GM04504 (cell line): ENCODE measurements at places on chromosomes 3 and 15.

GRCh38 chr3:154176036-154176435 is 54.8 kb downstream of the ARHGEF26 start:
- no peak for DNase-seq

GRCh38 chr3:36714343-36715086 is 49.8 kb downstream of the DCLK3 start:
- peak; percentile 71 for DNase-seq

GRCh38 chr3:16357186-16358121 is 92.4 kb downstream of the OXNAD1 start:
- DNase-seq = no peak

GRCh38 chr3:182755308-182755707 is 38.0 kb upstream of the ATP11B start:
- DNase-seq = no peak

DNA sequence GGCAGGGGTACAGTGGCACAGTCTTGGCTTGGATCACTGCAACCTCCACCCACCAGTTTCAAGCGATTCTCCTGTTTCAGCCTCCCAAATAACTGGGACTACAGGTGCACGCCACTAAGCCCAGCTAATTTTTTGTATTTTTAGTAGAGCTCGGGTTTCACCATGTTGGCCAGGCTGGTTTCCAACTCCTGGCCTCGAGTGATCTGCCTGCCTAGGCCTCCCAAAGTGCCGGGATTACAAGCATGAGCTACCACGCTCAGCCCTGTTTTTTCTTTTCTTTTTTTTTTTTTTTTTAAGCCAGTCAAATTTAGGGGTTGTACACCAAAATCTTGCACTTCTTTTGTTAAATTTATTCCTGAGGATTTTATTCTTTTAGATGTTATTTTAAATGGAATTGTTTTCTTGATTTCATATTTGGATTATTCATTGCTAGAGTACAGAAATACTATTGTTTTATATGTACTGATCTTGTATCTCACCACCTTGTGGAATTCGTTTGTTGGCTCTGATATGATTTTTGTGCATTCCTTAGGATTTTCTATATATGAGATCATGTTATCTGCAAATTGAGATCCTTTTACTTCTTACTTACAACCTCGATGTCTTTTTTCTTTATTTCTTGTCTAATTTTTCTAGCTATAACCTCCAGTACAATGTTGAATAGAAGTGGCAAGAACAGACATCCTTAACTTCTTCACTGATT is 65.6 kb downstream of the ZNF609 start:
- no peak for DNase-seq

- no peak for DNase-seq
These were observed 212.5 kb downstream of the CHST2 start for GRCh38 chr3:143332026-143332425.

DNA sequence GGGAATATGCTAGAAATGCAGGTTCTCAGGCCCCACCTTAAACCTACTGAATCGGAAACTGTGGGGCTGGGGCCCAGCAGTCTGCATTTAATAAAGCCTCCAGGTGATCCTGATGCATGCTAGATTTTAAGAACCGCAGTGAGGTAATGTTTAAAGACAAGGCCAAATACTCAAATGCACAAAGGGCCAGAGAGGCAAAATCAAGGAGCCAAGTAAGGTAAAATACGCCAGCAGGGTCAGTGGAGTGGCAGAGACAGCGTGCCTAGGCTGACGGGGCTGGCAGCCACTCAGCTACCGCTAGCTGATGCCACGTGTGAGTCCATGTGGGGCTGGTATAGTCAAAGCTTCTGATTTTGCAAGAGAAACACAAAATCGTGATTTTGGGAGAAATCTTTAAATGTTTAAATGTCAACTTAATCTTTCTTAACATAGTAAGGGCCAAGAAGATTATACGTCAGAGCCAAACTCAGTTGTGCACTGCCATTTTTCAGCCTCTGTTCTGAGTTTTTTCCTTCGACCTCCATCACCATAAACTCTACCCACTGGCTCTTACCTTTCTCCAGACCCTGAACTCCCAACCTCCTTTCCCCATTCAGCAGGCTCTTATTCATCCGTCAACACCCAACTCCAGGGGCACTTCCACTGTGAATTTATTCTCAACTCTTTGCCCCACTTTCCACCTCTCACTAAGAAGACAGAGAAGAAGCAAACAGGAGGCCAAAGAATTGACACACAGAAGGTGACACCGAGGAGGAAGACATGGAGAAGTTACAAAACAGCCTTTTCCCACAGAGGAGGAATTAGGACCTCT is 136.6 kb upstream of the RAD18 start:
- DNase-seq = no peak

GRCh38 chr15:101010781-101011180 is 91.6 kb downstream of the LRRK1 start:
- no peak for DNase-seq

DNA sequence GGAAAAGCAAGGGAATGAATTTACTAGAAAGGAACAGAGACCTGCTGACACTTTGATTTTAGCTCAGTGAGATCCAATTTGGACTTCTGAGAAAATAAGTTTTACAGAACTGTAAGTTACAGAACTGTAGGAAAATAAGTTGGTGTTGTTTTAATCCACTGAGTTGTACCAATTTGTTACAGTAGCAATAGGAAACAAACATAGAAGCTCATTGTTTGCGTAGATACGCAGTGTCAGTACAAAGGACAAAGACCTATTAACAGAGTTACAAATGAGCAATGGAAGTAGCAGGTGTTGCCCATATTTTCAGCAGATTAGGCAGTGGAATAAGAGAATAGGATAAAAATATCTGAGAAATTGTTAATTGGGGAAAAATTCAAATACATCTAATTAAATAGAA is 385.8 kb upstream of the CNTN6 start:
- DNase-seq = no peak

GRCh38 chr15:39854161-39854560 is 65.9 kb downstream of the GPR176 start:
- DNase-seq = no peak

DNA sequence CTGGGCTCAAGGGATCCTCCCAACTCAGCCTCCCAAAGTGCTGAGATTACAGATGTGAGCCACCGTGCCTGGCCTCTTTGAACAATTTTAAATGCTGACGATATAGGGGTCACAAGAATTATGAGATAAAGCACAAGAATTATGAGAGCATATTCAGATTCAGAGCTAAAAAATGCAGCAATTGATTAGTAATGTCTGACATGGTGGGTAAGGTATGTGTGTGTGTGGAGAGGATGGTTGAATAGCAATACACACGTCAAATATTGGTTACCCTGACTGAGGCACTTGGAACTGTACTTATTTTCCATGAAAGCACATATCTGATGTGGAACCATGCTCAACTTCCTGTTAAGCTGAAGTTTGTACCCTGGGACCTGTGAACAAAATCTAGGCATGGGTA is 115.6 kb downstream of the EOMES start:
- no peak for DNase-seq

DNA sequence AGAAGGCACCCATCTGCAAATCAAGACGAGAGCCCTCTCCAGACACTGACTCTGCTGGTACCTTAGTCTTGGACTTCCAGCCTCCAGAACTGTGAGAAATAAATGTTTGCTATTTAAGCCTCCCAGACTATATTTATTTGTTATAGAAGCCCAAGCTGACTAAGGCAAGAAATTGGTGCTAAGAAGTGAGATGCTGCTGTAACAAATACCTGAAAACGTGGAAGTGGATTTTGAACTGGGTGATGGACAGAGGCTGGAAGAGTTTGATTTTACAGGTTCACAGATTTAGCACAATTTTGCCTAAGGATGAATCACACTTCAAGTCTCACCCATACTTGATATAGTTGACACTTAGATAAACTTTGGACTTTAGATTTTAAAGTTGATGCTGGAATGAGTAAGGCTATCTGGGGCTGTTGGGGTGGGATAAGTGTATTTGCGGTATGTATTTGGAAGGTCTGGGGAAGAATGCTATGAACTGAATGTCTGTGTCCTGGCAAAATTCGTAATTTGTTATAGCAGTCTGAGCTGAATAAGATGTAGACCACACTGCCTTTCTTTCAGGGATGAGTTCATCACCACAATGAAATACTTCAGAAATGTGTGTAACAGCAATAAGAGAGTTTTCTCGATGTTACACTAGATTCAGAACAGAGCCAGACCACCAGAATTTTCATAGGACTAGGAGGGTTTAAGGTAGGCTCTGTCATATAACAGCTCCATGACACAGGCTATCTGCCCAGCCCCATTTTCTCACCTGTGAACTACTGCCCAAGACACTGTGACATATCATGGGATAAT is 120.5 kb upstream of the LMCD1 start:
- DNase-seq = no peak

- DNase-seq = no peak
These were observed 546.2 kb downstream of the MECOM start for GRCh38 chr3:169117264-169117663.

DNA sequence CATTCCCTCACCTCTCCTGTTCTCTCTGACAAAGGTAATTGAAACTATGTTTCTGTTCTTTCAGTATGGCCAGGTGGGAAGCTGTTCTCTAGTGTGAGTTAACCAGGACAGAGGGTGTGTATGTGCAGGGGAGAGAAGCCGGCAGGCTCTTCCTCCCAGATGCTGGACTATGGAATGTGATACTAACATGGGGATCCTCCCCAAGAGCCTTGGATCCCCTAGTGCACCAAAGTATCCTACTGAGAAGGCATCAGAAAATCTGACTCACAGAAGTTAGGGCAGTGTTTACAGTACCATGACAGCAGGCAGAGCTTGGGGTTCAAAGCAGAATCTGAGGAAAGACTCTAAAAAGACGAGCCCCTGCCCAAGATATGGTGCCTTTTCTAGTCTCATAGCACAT is 123.1 kb downstream of the APBA2 start:
- no peak for DNase-seq

GRCh38 chr3:27649277-27649676 is 72.8 kb downstream of the EOMES start:
- no peak for DNase-seq

- DNase-seq = no peak
These were observed 90.9 kb downstream of the SEC22A start for GRCh38 chr3:123292321-123293310.

DNA sequence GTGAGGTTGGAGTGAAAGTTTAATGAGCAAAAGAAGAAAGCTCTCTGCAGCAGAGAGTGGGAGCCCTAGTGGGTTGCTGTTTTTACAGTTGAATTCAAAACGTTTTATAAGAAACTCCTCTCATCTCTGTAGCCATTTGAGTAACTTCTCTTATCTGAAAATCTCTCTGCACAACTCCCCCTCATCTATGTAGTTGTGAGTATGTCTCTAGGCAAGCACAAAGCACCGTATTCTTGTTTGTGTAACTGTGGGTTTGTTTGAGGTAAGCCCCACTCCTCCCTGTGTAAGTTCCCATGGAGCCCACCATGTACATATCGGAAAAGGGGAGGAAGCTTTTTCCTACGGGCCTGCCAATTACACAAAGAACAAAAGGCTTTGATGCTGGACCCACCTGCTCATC is 56.5 kb upstream of the GOLGA6L2 start:
- no peak for DNase-seq

- DNase-seq = peak; percentile 8
These were observed 77.2 kb downstream of the SCN10A start for GRCh38 chr3:38738630-38739395.

DNA sequence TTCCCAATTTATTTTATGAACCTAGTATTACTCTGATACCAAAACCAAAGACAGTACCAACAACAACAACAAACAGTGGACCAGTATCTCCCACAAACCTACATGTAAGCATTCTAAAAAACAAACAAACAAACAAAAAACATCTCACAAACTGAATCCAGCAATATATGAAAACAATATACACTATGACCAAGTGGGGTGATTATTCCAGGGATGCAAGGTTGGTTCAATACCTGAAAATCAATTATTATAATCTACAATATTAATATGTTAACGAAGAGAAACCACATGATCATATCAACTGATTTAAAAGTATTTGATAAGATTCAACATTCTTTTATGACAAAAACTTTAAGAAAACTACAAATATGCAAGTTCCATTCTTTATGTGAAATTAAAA is 391.3 kb downstream of the MAGI1 start:
- DNase-seq = no peak

DNA sequence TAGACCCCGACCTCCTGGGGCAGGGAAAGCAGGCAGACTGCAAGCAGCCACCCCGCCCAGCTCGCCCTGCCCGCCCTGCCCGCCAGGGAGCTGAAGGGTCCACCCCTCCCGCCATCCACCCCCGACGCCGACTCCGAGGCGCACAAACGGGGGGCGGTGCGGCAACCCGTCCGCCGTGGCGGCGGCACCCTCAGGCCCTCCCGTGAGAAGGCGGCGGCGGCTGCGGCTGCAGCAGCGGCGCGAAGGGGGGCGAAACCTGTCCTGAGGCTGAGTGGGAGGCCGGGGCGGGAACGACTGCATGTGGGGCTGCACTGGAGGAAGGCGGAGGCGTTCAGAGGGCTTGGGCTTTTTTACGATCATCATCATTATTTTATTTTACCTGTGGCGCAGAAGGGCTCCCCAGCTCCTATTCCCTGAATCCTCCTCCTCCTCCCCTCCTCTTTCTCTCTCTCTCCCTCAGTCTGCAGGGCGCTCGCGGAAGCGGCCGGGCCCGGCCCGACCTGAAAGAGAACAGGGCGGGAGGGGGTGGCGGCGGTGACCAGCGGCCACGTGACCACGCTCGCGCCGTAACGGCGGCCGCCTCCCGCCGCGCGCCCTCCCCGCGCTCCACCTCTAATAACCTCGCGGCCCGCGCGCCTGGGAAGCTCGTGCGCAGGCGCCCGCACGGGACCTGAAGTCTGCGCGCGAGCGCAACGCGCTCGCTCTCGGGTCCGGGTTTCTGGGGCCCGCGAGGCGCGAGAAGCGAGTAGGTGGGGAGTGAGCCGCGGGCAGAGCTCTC is at the start of gene TBC1D5:
Gene TBC1D5, minus strand, starts transcription at position 530 of the 778 bp plus-strand sequence. CDS start 234,061 bp downstream, outside the sequence.
- peak; percentile 97 for DNase-seq

- DNase-seq = peak; percentile 46
These were observed 209.2 kb upstream of the ZPLD1 start for GRCh38 chr3:102225407-102226132.

GRCh38 chr3:193757457-193757856 is 164.4 kb downstream of the OPA1 start:
- no peak for DNase-seq

- DNase-seq = no peak
These were observed 35.0 kb upstream of the BSN start for GRCh38 chr3:49519296-49519695.

- peak; percentile 34 for DNase-seq
These were observed 28.3 kb downstream of the IGF2BP2 start for GRCh38 chr3:185796431-185797107.

- no peak for DNase-seq
These were observed 52.8 kb downstream of the ATP8B4 start for GRCh38 chr15:50066202-50066601.

GRCh38 chr3:139906418-139906817 is 28.6 kb upstream of the CLSTN2 start:
- DNase-seq = peak; percentile 8

GRCh38 chr3:184456476-184456875 is 76.6 kb downstream of the CHRD start:
- no peak for DNase-seq

GRCh38 chr3:190122198-190122771 is 1.6 kb upstream of the P3H2 start:
- DNase-seq = no peak

GRCh38 chr3:42809202-42809601 is at the start of gene ACKR2:
Gene ACKR2 (plus strand): TSS chr3:42809445. CDS start chr3:42864503, 55,058 bp downstream.
- DNase-seq = no peak
